H1 (cell line): ENCODE measurements at places on chromosomes 12 and 14. TPM values are rescaled to one million over a fixed set of nuclear protein-coding genes. Genes with fewer than 3 reads are reported as not detected.

DNA sequence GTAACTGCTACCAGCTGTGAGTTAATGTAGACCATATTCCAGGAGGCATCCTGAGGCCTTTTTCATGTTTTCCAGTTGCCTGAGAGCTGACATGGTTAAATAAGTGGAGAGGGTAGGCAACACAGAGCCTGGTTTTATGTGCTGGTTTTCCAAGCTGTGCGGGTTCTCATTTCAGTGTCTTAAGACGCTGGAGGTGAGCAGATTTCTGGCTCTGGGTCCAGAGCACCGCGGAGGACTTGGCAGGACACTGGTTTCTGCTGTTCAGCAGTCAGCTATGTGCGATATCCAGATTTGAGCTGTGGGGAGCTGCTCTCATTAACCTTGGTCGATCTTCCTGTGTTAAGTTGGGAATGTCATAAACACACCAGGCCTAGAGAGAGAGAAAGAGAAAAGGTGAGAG lies 680.8 kb downstream of the BCL11B start:
- no peak overlapping the region for H3K4me3 ChIP-seq
- H3K27me3 ChIP-seq = no peaks in the 10 kb centered on the region
- no peaks in the 10 kb centered on the region for H3K36me3 ChIP-seq
- no peak overlapping the region for H3K27ac ChIP-seq
- no peaks in the 10 kb centered on the region for H3K4me1 ChIP-seq

DNA sequence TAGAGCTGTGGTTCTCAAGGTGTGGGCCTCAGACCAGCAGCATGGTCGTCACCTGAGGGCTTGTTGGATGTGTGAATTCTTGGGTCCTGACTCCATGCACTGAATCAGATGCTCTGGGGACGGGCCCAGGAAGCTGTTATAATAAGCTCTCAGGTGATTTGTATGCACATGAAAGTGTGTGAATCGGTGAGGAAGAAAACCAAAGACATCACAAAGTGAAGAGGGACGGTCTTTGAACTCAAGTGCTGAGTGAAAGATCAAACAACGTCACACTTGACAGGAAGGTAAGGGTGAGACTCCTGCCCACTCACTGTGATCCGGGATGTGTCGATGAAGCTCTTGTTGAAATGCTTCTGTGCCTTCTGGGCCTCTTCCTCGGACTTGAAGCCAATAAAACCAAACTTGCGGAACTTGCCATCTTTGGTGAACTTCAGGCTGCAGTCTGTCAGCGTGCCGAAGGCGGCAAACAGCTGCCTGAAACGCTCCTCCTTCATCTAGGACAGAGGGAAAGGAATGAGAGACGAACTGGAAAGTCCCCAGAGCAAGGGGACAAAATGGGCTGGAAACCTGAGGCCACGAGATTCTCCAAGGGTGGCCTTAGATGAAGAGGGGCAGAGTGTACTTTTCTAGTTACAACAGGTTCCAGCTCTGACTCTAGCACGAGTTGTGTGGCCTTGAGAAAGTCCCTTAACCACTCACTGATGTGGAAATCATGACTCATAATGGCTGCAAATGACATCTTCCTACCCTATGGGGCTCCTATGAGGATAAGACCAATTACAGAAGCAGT lies 4.0 kb downstream of the RBM19 start:
- H3K4me1 ChIP-seq = peaks cover 2% of the 10 kb centered on the region; the same call in 1 of the 2 replicates
- H3K27ac ChIP-seq = no peak overlapping the region
- DNase-seq = no peak
- H3K36me3 ChIP-seq = peaks cover 39% of the 10 kb centered on the region
- H3K27me3 ChIP-seq = no peaks in the 10 kb centered on the region
- H3K4me3 ChIP-seq = no peak overlapping the region

- H3K27ac ChIP-seq = no peak overlapping the region
- H3K4me1 ChIP-seq = peaks cover 4% of the 10 kb centered on the region
- H3K27me3 ChIP-seq = peaks cover 97% of the 10 kb centered on the region
- H3K36me3 ChIP-seq = no peaks in the 10 kb centered on the region
Measured at GRCh38 chr12:54047964-54048303, 5.7 kb upstream of the HOXC4 start.

Gene AICDA
- not detected in 2 replicates for total RNA-seq

DNA sequence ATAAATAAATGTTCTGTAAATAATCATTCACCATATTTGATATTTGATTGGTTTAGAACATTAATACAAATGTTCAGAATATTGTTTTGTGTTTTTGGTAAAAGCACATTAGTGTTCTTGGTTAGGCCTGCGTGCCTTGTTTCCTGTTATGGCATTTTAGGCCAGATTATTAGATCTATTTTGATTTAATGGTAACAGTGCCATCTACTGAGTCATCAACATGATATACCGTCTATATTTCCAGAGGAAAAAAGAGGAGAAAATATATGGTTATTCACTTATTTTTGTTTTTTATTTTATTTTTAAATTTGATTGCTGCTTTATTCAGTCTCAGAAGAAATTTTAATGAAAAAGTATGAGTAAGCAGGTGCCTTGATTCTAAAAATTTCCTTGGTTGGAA lies 60.3 kb downstream of the GPHN start:
- no peaks in the 10 kb centered on the region for H3K36me3 ChIP-seq
- no peaks in the 10 kb centered on the region for H3K27me3 ChIP-seq
- peaks cover 2% of the 10 kb centered on the region; the same call in 1 of the 2 replicates for H3K4me1 ChIP-seq
- DNase-seq = no peak
- no peak overlapping the region for H3K4me3 ChIP-seq

- no peak overlapping the region for H3K27ac ChIP-seq
- no peaks in the 10 kb centered on the region for H3K36me3 ChIP-seq
- no peak for DNase-seq
- H3K4me3 ChIP-seq = no peak overlapping the region
Measured at GRCh38 chr12:3748620-3749019, 4.3 kb downstream of the CRACR2A start.

- H3K4me3 ChIP-seq = no peak overlapping the region
- H3K36me3 ChIP-seq = no peaks in the 10 kb centered on the region
- no peak for DNase-seq
Measured at GRCh38 chr12:48972952-48973483, 1.5 kb upstream of the WNT10B start.

- no peak overlapping the region for H3K4me3 ChIP-seq
- DNase-seq = no peak
- no peak overlapping the region for H3K27ac ChIP-seq
- no peaks in the 10 kb centered on the region for H3K4me1 ChIP-seq
- H3K27me3 ChIP-seq = no peaks in the 10 kb centered on the region
- no peaks in the 10 kb centered on the region for H3K36me3 ChIP-seq
Measured at GRCh38 chr12:59076622-59077021, 156.3 kb upstream of the LRIG3 start.

DNA sequence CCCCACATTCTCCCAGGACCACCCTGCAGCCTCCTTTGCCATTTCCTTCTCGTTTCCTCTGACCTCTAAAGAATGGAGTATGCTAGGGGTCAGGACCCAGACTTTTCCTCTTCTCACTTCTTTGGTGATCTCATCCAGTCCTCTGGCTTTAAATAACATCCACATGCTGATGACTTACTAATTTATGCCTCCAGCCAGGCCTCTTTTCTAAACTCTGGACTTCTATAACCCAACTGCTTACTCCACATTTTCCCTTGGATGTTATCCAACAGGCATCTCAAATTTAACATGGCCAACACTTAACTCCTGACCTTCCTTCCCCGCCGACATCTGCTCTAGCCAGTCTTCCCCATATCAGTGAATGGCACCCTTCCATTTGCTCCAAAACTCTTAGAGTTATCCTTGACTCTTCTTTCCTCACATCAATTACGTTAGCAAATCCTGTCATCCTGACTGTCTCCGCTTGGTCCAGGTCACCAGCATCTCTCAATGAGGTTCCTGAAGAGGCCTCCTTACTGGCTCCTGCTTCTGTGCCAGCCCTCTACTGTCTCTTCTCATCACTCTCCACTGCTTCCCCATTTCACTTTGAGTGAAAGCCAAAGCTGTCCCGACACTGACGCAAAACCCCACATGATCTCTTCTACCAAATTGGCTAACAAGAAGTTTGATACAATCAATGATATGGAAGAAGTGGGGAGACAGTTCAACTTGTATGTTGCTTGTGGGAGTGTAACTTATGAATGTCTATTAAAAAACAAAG lies 42.7 kb downstream of the TMBIM6 start:
- no peak overlapping the region for H3K4me3 ChIP-seq
- DNase-seq = no peak
- H3K27me3 ChIP-seq = no peaks in the 10 kb centered on the region
- H3K4me1 ChIP-seq = no peaks in the 10 kb centered on the region

DNA sequence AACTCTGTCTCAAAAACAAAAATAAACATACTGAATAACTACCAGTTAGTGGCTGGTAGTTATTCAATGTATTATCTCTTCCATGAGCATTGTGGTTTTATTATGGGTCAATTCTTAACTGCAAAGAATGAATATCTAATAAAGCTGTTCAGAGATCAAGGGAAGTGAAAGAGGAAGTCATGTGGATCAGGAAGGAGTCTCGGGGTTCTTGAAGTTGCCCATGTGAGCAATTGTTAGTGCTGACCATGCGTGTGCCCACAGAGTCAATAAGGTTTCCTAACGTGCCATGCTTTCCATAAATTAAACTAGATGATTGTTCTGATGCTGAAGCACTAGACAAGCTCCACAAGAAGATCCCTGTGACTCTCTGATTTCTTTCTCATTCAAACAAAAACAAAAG lies 136.5 kb upstream of the CPSF6 start:
- DNase-seq = no peak
- H3K36me3 ChIP-seq = no peaks in the 10 kb centered on the region
- no peaks in the 10 kb centered on the region for H3K4me1 ChIP-seq
- no peaks in the 10 kb centered on the region for H3K27me3 ChIP-seq

Gene ARHGAP9
- total RNA-seq = 2.3 and 3.2 TPM in 2 replicates

Gene CDK17
- 17.6 and 20.0 TPM in 2 replicates for total RNA-seq

DNA sequence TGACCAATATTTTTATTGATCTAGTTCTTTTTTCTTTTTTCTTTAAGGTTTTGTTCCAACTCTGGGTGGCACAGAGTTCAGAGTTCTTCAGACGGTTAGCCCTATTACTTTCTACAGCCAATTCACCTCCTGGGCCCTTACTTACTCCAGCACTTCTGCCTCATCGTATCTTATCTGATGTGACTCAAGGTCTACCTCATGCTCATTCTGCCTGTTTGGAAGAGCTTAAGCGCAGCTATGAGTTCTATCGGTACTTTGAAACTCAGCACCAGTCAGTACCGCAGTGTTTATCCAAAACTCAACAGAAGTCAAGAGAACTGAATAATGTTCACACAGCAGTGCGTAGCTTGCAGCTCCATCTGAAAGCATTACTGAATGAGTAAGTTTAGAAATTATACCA lies 64.7 kb downstream of the VEZT start:
- no peak overlapping the region for H3K4me3 ChIP-seq
- no peaks in the 10 kb centered on the region for H3K27me3 ChIP-seq
- H3K36me3 ChIP-seq = 0 out of 2 replicates have a peak, but pooled peaks cover 3% of the 10 kb centered on the region
- H3K27ac ChIP-seq = no peak overlapping the region
- no peak for DNase-seq

Gene FZD10
- 0.36 and 0.60 TPM in 2 replicates for total RNA-seq

- no peak overlapping the region for H3K4me3 ChIP-seq
- no peak for DNase-seq
- no peaks in the 10 kb centered on the region for H3K36me3 ChIP-seq
- no peak overlapping the region for H3K27ac ChIP-seq
- no peaks in the 10 kb centered on the region for H3K4me1 ChIP-seq
- no peaks in the 10 kb centered on the region for H3K27me3 ChIP-seq
Measured at GRCh38 chr12:16526693-16527092, 79.3 kb downstream of the LMO3 start.

Gene TAS2R9
- total RNA-seq = not detected in 2 replicates

- H3K4me3 ChIP-seq = no peak overlapping the region
- no peak for DNase-seq
- no peaks in the 10 kb centered on the region for H3K36me3 ChIP-seq
- no peak overlapping the region for H3K27ac ChIP-seq
Measured at GRCh38 chr14:89025561-89026236, 201.2 kb downstream of the TTC8 start.

- no peaks in the 10 kb centered on the region for H3K27me3 ChIP-seq
- no peaks in the 10 kb centered on the region for H3K4me1 ChIP-seq
- H3K36me3 ChIP-seq = no peaks in the 10 kb centered on the region
- H3K4me3 ChIP-seq = no peak overlapping the region
- no peak for DNase-seq
- H3K27ac ChIP-seq = no peak overlapping the region
Measured at GRCh38 chr14:103393676-103394626, 8.7 kb downstream of the MARK3 start.

Gene ADAM21
- total RNA-seq = not detected in 2 replicates

DNA sequence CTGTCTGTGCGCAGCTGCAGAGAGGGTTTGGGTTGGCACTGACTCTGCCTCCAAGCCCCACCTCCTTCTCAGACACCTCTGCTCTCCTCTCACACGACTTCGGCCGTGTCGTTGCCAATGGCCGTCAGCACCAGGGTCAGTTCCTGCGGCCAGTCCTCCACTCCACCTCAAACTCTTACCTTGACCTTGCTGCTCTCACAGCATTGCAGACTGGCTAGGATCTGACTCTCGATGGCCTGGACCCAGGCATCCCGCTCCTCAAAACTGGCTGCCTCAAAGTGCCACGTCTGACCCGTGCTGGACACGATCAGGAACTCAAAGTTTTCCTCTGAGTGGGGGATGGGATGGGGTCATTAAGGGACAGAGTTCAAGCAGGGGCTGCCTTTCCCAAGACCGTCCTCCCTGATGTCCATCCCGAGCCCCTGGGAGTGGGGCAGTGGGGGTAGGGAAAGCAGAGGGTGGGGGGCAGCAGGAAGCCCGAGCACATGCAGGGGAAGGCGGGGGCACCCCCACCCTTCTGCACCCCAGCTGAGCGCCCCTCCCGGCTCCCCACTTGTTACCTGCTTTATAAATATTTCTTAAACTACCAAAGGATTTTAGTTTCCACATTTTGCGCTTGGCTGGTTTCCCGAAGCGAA lies 10.7 kb downstream of the AGAP2 start:
- DNase-seq = no peak
- peaks cover 19% of the 10 kb centered on the region for H3K27me3 ChIP-seq
- H3K4me3 ChIP-seq = peak overlapping the region; percentile 82

- H3K27ac ChIP-seq = no peak overlapping the region
- H3K4me3 ChIP-seq = no peak overlapping the region
- no peaks in the 10 kb centered on the region for H3K27me3 ChIP-seq
- H3K4me1 ChIP-seq = no peaks in the 10 kb centered on the region
- no peak for DNase-seq
Measured at GRCh38 chr12:21144309-21144708, 13.3 kb downstream of the SLCO1B1 start.

- no peak overlapping the region for H3K4me3 ChIP-seq
- no peaks in the 10 kb centered on the region for H3K27me3 ChIP-seq
- no peaks in the 10 kb centered on the region for H3K36me3 ChIP-seq
- H3K27ac ChIP-seq = no peak overlapping the region
- peaks cover under 1% of the 10 kb centered on the region for H3K4me1 ChIP-seq
Measured at GRCh38 chr14:52043690-52044089, 25.2 kb downstream of the NID2 start.

- no peak overlapping the region for H3K27ac ChIP-seq
- no peaks in the 10 kb centered on the region; the same call in 1 of the 2 replicates for H3K4me1 ChIP-seq
- no peak for DNase-seq
- no peaks in the 10 kb centered on the region for H3K27me3 ChIP-seq
Measured at GRCh38 chr14:102239231-102239630, 65.7 kb downstream of the MOK start.

GRCh38 chr12:28844718-28845117 lies 304.4 kb upstream of the FAR2 start:
- no peaks in the 10 kb centered on the region for H3K4me1 ChIP-seq
- no peaks in the 10 kb centered on the region for H3K36me3 ChIP-seq
- no peaks in the 10 kb centered on the region for H3K27me3 ChIP-seq
- no peak for DNase-seq
- no peak overlapping the region for H3K4me3 ChIP-seq

- H3K4me3 ChIP-seq = no peak overlapping the region
- no peak for DNase-seq
- H3K27ac ChIP-seq = no peak overlapping the region
- no peaks in the 10 kb centered on the region for H3K4me1 ChIP-seq
- no peaks in the 10 kb centered on the region for H3K36me3 ChIP-seq
Measured at GRCh38 chr14:30085943-30086342, 158.3 kb upstream of the PRKD1 start.
